ENCODE measurements at places on chromosomes 7 and 10.

- DNase-seq = no peak
Observed at GRCh38 chr10:101902032-101902819, 58.6 kb upstream of the KCNIP2 start.

DNA sequence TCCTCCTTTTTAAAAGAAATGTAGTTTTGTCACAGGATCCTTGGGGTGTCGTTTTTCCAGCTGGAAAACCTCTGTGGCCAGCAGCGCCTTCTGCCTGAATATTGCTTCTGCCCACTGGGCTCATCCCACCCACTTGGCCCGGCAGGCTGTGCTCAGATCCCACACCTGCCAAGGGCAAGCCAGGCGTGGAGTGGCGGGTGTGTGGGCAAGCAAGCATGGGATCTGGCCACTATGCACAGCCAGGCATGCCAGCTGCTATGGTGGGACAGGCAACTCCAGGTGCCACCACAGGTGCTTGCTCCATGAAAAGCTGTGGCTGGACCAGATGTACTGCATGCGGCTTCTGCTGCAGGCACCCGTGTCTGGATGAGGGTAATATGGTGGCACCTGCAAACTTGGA lies 31.2 kb upstream of the INPP5F start:
- DNase-seq = no peak

DNA sequence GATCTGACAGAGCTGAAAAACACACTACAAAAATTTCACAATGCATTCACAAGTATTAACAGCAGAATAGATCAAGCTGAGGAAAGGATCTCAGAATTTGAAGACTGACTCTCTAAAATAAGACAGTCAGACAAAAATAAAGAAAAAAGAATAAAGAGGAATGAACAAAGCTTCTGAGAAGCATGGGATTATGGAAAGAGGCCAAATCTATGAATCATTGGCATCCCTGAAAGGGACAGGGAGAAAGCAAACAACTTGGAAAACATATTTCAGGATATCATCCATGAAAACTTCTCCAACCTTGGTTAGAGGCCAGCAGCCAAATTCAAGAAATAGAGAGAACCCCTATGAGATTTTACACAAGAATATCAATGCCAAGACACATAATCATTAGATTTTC lies 804.8 kb upstream of the IGFBP3 start:
- no peak for DNase-seq

- DNase-seq = no peak
Observed at GRCh38 chr7:31084226-31084625, 32.1 kb downstream of the ADCYAP1R1 start.

DNA sequence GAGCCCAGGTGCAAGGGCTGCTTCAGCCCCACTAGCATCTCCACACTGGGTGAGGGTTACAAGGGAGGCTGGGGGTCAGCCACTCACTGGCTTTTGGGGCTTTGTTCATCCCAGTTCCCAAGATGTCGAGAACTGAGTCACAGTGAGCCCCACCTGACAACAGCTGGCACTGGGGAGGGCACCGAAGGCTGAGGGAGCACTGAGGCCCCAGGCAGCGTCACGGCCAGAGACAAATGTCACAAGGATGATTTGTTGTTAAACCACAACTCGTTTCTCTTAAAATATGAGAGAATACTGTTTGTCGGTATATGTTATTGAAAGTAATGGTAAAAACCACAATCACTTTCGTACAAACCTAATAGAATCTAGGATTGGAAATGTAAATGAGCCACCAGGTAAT lies 219.9 kb downstream of the CELF2 start:
- DNase-seq = no peak

GRCh38 chr10:132353456-132354355 lies 21.7 kb downstream of the LRRC27 start:
- DNase-seq = no peak

GRCh38 chr10:11135709-11136108 lies 118.0 kb downstream of the CELF2 start:
- DNase-seq = no peak

GRCh38 chr10:86247073-86247472 lies 119.5 kb downstream of the GRID1 start:
- DNase-seq = no peak

- DNase-seq = no peak
Observed at GRCh38 chr10:19745672-19746071, 70.6 kb upstream of the PLXDC2 start.

DNA sequence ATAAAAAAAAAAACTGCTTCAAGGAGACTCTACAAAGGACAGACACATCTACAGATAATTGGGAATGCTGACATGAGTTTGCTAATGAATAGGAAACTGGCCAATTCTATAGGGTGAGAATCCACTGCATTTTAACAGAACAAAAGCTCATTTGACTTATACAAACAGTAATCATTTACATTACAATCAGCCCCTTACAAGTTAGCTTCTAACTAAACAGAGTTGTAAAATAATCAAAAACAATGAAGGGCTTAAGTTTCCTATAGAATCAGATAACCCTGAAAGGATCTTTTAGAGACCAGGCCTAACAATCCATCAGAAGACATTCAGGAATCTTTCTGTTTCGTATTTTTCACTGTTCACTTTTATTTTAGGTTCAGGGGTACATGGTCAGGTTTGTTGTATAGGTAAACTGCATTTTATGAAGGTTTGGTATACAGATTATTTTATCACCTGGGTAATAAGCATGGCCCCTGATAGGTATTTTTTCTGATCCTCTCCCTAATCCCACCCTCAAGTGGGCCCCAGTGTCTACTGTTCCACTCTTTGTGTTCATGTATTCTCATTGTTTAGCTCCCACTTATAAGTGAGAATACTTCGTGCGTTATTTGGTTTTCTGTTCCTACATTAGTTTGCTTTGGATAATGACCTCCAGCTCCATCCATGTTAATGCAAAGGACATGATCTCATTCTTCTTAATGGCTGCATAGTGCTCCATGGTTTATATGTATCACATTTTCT lies 131.3 kb upstream of the NOBOX start:
- DNase-seq = no peak

- no peak for DNase-seq
Observed at GRCh38 chr10:92897916-92898315, 49.6 kb downstream of the EXOC6 start.

- DNase-seq = no peak
Observed at GRCh38 chr7:85275204-85275603, 88.3 kb upstream of the SEMA3D start.

DNA sequence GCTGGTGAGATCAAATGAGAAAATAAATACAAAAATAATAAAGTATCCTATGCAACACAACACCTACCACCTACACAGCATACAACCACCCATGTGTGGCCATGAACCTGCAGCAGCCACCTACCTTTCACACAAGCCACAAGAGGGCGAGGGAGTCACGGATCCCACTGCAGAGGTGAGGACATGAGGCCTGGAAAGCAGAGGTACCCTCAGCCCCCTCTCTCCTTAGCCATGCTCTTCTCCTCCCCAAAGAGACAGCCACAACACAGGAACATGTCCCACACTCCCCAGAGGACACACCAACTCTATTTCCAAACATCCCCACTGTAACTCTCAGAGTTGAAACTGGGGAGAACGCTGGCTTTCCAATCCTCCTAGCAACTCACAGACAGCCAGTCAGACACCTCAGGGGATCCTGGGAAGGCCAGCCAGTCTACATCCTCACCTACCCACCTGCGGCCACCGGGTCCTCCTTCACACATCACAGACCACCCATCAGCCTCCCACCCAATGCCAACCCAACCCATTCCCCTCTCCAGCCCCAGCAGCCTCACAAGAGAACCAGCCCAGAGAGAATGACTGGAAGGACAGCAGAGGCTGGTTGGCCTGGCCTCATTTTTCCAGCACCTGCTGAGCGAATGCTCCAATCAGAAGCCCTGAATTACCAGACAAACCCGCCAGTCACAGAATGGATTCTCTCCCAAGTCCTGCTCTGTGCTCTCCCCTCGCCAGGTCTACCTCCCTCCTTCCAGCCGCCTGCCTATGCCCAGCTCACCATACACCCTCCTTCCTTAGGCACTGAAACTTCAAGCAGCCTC lies 18.4 kb downstream of the DLG5 start:
- no peak for DNase-seq

DNA sequence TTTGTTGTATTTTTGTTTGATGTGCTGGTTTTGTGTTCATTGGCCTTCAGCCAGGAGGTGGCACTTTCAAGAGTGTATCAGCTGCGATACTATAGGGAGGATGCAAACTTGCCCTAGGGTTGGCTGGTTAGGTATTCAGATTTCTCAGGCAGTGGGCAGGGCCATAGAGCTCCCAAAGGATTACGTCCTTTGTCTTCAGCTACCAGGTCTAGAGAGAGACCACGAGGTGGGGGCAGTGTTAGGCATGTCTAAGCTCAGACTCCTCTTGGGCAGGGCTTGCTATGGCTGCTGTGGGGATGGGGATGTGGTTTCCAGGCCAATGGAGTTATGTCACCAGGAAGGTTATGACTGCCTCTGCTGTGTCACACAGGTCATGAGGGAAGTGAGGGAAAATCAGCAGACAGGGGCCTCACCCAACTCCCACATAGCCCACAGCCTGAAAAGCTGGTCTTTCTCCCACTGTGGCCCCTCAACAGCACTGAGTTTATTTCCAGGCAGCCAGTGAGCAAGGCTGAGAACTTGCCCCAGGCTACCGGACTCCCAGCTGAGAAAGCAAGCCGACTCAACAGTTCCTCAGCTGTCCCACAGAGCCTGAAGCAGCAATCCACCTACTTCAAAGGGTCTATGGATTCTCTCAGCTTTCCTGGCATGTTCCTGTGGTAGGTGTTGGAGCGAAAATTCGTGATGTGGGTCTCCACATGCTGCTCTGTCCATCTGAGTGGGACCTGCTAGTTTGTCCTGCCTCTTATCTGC lies 227.4 kb upstream of the COBL start:
- DNase-seq = no peak

- DNase-seq = no peak
Observed at GRCh38 chr7:43014406-43014805, 82.2 kb downstream of the MRPL32 start.

- DNase-seq = no peak
Observed at GRCh38 chr10:84596585-84596984, 268.2 kb downstream of the CCSER2 start.

DNA sequence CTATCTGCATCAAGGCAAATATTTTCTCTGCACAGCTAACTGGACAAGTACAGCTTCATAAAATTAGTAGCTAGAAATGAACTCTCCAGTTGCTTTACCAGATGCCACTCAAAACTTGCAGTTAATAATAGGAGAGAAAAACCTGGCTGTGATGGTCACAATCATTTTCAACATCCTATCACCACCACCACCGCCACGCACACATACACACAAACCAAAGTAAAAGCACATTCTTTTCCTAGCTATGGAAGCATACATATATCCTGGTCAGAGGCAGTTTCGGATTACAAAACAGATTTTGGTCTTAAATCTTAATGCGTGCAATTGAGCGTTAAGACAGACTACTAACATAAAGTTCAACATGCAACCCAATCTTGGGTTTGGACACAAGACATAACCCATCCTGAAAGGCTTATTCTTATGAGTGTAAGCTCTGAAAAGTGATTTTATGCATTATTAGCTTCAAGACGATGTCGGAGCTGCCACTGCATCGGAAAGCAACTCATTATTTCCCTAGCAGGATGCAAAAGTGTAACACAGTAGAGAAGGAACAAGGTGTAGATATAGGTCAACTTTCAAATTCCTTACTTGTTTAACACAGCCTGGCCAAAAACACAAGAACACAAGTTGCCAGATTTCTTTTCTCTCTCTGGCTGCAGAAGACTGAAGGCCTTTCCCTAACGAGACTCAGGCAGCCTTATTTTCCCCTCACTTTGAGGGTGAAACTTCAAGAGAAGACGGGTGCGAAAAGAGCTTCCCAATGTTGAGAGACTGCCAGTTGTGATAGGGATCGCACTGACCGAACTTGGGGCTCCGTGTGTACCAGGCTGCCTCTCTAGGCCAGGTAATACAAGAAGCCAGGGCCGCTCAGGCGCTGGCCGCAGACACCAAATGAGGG lies 1.2 kb downstream of the CACUL1 start:
- peak; percentile 16 for DNase-seq

DNA sequence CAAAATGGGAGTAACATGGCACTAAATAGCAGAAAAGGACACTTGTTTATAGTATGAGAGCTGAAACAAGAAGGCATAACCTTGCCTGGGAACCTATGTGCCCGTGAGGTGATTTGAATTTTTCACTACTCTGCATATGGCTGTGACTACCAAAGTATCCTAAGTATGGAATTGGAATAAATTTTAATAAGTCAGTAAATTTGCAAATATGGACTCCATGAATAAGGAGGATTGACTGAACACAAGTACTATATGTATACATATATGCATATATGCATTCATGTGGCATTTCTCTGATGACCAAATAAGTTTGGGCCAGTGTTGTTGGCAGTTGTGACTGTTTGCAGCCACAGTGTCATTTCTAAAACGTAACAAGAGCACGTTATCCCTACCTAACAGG lies 34.5 kb downstream of the PRR15 start:
- no peak for DNase-seq

All from inflammatory macrophage treated with lipopolysaccharide for 4 hours (primary cell).